ENCODE measurements at places on chromosomes 1 and 21.
A peak's percentile ranks its signal among the peaks of the same experiment; 100 is the strongest.

- peak; percentile 48 for DNase-seq
These were observed 49.6 kb upstream of the DAB1 start for GRCh38 chr1:57473448-57473847.

DNA sequence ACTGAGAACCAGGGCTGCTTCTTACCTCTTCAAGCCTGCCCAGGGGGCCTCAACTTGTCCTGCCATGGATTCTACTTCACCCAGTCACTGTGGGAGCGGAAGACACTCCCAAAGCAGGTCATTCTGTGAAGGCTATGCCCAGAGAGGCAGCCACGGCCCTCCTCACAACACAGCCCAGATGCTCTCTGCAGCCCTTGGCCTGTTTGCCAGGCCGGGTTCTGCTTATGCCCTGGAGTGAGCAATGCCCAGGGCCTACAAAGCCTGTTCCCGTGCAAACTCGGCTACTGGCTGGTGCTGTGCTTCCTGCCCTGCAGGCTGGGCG lies 33.8 kb upstream of the SLC30A1 start:
- DNase-seq, result no peak

- peak; percentile 22 for DNase-seq
These were observed 23.3 kb downstream of the TOMM20 start for GRCh38 chr1:235105051-235106043.

GRCh38 chr1:151982300-151983005 lies 11.2 kb downstream of the S100A10 start:
- no peak for DNase-seq

GRCh38 chr1:111252786-111253185 lies 25.3 kb downstream of the CHI3L2 start:
- DNase-seq, result no peak

GRCh38 chr1:180280617-180281016 lies 50.6 kb downstream of the LHX4 start:
- no peak for DNase-seq

DNA sequence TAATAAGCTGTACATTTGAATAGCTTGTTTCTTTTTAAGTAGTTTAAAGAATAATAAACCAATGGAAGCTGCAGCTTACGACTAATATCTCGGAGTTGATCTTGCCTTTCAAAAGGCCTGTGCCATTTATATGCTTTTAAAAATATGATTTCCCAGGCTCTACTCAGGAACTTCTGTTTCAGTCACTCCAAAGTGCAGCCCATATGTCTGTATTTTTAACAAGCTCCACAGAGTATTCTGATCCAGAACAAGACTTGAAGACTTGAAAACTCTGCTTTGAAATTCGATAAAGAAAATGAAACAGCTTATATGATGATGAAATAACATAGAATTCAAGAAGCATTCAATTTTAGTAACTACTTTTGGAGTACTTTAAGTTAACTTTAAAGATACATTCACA lies 79.1 kb upstream of the PLPPR4 start:
- DNase-seq, result no peak

DNA sequence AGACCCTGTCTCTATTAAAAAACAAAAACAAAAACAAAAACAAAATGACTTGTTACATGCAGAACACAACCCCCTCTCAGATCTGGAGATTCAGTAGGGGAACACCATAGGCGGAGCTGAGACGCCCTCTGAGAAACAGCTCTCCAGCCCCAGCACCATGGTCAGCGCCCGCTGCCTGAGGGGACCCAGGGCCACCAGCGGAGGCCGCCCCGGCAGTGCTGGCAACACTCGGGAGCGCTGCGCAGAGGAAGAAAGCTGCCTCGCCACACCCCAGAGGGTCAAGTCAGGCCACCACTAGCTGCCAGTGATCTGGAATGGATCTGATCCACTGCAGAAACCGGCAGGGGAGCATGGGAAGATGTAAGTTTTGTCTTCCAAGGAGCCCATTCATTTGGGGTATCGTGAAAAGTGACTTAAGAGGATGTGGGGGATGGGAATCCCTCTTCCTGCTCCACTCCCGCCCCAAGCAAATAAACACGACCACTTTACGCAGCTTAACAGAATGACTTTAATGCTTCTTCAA lies 3.1 kb downstream of the ACTA1 start:
- DNase-seq, result peak; percentile 33

DNA sequence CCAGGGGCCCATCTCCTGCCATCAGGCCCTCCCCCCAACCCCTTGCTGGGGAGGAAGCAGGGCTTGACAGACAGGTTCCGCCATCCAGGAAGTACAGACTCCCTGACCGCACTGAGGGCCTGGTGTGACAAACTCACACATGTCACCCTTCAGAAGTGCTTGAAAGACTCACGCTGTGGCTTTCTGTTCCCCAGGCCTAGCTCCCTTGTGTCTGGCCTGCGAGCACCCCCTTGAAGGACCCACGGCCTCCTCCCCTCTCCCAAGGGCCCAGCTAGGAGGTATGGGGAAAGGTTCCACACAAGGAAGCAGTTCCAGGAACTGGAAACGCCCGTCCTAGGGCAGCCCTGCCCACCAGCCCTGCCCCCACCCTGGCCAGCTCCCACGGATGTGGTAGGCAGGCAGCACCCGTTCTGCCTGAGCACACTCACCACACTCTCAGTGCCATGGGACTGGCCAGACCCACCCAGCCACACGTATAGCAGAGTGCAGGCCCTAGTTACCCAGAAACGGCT lies 26.7 kb downstream of the SLC2A1 start:
- DNase-seq, result no peak

- DNase-seq, result no peak
These were observed 311.4 kb downstream of the USH2A start for GRCh38 chr1:216111842-216112241.

- peak; percentile 58 for DNase-seq
These were observed 1.7 kb downstream of the PLEKHG5 start for GRCh38 chr1:6489799-6490180.

- no peak for DNase-seq
These were observed 3.4 kb upstream of the ACOT7 start for GRCh38 chr1:6396998-6397397.

DNA sequence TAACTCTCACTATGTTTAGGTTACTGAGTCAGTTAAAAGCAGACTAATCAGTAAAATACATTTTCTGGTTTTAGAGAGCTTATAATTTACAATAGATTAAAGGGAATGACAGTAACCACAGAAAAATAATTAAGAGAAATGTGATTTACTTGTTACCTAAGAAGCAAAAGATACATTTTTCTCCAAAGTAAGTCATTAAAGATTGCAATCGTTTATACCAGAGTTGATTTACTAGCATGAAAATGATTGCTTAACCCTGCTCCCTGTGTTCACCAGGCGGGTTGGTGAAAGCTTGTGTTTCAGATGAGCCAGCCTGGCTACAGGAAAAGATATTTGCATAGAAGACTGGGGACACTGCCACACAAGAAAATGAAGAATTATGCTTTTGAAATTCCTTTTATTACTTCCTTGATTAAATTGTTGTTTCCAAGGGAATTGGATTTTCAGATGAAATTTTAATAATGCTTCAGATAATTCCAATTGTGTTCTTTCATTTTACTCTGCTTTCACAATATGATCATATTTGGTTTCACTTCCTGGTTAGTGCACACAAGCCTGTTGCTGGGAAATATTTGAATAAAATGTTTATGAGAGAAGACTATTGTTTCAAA lies 27.9 kb downstream of the LRRC8B start:
- peak; percentile 42 for DNase-seq

GRCh38 chr1:63967901-63968300 lies 194.1 kb downstream of the ROR1 start:
- DNase-seq, result peak; percentile 61

DNA sequence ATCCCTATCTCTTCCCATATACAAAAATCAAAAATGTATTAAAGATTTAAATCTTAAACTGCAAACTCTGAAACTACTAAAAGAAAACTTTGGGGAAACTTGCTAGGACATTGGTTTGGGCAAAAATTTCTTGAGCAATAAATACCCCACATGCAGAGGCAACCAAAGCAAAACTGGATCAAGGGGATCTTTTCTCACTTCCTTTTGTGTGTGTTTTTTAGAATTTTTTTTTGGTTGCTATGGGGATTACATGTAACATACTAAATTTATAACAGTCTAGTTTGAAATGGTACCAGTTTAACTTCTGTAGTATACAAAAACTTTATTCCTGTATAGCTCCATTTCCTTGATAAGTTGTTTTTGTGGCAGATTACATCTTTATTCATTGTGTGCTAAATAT lies 16.8 kb downstream of the MAST2 start:
- DNase-seq, result no peak

- DNase-seq, result no peak
These were observed 140.0 kb downstream of the CASZ1 start for GRCh38 chr1:10656431-10656830.

- DNase-seq, result no peak
These were observed 1.4 kb downstream of the ORC1 start for GRCh38 chr1:52402860-52403240.

DNA sequence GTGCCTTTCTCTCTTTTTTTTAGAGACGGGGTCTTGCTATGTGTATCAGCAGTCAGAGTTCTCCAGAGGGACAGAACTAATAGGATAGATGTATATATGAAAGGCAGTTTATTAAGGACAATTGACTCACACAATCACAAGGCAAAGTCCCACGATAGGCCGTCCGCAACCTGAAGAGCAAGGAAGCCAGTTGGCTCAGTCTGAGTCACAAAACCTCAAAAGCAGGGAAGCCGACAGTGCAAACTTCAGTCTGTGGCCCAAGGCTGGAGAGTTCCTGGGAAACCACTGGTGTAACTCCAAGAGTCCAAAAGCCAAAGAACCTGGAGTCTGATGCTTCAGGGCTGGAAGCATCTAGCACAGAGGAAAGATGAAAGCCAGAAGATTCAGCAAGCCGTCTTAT lies 16.3 kb upstream of the H3-3A start:
- peak; percentile 71 for DNase-seq

- no peak for DNase-seq
These were observed 22.5 kb downstream of the CACHD1 start for GRCh38 chr1:64492424-64492823.

- DNase-seq, result no peak
These were observed 80.9 kb downstream of the IER5 start for GRCh38 chr1:181169281-181169865.

GRCh38 chr21:33070998-33071769 lies 1.2 kb downstream of the OLIG1 start:
- DNase-seq, result no peak

DNA sequence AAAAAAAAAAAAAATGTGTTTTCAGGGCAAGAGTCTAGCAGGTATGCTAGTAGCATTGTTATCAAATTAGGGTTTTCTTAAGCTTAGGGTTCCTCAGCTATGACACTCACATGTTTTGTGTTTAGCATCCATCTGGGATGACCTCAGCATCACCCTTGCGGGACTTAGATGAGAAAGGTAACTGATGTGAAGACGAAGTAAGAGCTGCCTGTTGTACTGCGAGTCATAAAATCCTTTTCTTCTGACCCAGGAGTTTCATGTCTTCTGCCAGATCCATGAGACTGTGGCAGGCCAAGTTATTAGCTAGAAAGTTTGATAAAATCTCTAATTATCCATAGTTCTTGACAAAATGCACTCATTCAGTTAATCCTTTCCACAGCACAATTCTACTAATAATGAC lies 1251.1 kb downstream of the AMY1C start:
- no peak for DNase-seq

DNA sequence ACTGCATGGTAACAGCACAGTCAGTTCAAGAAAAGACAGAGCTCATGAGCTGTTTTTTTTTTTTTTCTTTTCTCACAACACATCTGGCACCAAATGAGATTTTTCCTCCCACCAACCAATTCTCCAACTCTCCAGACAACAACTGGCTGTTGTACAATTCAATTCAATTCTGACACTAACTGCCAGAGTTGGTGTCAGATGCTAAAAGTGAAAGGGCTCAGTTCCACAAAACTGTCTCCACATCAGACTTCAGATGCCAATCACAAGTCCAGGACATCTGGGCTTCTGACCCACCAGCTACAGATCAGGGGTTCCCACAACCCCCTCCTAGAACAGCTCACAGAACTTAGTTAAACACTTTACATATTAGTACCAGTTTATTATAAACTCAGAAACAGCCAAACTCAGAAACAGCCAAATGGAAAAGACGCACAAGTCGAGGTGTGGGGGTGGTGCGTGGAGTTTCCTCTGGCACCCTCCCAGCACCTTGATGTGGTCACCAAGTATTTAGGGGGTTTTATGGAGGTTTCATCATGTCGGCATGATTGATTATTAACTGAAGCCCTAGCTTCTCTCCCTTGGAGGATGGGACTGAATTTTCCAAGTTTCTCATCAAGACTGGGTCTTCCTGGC lies 39.2 kb upstream of the LRRC8D start:
- DNase-seq, result no peak

- peak; percentile 53 for DNase-seq
These were observed 125.7 kb upstream of the CXADR start for GRCh38 chr21:17387030-17387617.

DNA sequence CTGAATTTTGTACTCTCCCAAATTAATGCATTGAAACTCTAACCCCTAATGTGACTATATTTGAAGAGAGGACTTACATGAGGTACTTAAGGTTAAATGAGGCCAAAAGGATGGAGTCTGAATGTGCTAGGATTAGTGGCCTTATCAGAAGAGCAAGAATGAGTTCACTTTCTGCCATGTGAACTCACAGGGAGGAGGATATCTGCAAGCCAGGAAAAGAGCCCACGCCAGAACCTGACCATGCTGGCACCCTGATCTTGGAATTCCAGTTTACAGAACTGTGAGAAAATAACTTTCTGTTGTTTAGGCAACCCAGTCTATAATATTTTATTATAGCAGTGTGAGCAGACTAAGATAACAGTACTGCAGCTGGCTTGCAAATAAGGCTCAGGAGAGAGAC lies 12.2 kb upstream of the FASLG start:
- no peak for DNase-seq

DNA sequence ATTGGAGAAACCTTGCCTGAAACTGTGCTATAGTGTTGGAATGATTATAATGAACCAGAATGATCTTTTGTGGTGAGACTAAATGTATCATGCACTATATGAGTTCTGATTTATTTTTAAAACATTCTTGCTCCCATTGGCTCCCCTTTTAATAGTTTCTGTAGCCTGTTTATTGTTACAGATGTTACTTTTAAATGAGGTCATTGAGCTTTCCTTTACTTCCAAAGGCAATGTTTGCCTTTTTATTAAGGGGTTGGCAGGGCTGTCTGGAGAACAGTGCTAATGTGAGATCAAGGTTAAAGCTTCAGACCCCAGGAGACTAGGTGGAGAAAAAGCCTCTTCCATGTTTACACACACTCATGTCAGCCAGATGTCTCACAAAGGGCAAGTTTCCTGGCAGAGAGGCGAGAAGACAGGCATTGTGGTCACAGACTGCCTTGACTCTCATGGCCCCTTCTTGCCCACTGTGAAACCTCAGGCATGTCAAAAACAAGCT lies 120.6 kb upstream of the RAVER2 start:
- DNase-seq, result peak; percentile 83

GRCh38 chr1:202713110-202713509 lies 2.9 kb upstream of the SYT2 start:
- no peak for DNase-seq

- no peak for DNase-seq
These were observed 19.9 kb upstream of the LYPD8 start for GRCh38 chr1:248775441-248775840.

- DNase-seq, result no peak
These were observed 44.0 kb upstream of the NRIP1 start for GRCh38 chr21:15108801-15109200.
